ENCODE measurements at places on chromosomes 2 and 18. TPM values are rescaled to one million over a fixed set of nuclear protein-coding genes. Genes with fewer than 3 reads are reported as not detected.

STK39 gene
- total RNA-seq = 53.8 TPM

ATP5MC3 gene
- 347 TPM for total RNA-seq

HSBP1L1 gene
- 8.5 TPM for total RNA-seq

IL36A gene
- not detected for total RNA-seq

HMSD gene
- total RNA-seq = 18.9 TPM

AFF3 gene
- 0.22 TPM for total RNA-seq

DNA sequence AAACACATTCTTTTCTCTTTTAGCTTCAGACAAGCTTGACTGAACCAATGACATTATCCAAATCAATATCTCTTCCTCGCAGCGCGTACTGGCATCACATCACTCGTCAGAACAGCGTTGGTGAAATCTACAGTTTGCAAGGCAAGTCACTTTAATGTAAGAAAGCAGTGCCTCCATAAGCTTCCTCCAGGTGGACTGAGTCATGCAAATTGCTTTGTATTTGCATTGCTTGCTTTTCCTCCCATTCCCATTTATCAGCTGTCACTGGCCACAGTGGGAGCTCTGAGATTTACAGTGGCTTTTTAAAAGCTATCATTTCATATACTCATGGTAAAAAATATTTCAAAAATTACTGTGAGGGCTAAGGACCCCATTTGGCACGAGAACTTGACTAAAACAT is 189.9 kb downstream of the CD226 start:
- DNase-seq = no peak

- peak; percentile 91 for DNase-seq
These were observed 1.9 kb downstream of the CHPF start for GRCh38 chr2:219541611-219542180.

DNA sequence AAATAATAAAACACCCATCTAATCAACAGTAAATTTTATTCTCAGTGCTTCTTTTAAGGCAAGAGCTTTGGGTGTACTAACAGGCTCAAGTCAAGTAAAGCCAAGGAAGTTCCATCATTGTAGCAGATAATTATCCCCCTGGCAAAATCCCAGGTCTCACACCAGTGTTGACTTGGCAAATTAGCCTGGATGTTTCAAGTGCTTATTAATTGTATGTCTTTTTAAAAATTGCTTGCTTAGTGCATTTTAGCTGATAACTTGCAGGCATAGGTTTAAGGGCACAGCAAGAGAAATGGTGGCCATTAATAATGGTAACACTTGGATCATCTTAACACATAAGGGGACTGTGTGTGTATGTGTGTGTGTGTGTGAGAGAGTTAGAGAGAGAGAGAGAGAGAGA is 42.0 kb upstream of the FMNL2 start:
- no peak for DNase-seq

- no peak for DNase-seq
These were observed 208.5 kb upstream of the FN1 start for GRCh38 chr2:215644233-215644897.

DNA sequence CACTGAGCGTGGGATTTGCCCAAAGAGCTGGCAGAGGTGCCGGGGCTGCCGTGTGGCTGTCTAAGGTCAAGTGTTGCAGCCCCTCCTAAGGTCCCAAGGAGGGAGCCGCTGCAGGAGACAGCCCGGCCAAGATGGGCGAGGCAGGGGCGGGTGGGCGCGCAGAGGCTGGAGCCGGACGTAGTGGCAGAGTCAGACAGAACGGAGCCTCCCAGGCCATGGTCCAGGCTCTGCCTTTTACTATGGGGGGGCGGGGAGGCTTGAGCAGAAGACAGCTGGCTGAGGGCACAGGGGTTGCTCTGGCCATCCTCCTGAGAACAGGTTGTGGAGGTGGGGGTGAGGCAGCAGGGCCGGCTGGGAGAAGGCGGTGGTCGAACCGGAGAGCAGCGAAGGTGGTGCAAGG is 27.5 kb upstream of the PRLH start:
- no peak for DNase-seq

DNA sequence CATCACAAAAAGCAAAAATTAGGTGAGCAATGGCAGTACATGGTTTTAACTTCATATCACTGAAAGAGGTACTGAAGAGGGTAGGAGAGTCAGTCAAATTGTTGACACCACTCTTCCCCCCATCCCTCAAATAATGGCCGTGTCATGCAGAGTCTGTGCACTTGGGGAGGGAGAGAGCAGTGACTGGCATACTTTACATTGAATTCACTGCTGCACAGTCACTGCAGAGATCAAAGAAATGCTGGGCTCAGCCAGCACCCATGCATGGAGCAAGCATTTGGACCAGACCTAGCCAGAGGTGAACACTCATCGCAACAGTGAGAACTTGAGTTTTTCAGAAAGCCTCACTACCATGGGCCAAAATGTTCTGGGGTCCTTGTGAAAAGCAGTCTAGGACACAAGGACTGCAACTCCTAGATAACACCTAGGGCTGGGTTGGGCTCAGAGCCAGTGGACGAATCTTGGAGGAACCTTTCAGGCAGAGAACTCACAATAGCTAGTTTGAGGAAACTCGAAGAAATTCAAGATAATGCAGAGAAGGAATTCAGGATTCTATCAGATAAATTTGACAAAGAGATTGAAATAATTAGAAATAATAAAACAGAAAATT is 112.9 kb downstream of the NR4A2 start:
- DNase-seq = no peak

GRCh38 chr2:5594249-5594695 is 97.9 kb upstream of the SOX11 start:
- DNase-seq = no peak

GRCh38 chr2:36549165-36549574 is 48.8 kb downstream of the FEZ2 start:
- no peak for DNase-seq

DNA sequence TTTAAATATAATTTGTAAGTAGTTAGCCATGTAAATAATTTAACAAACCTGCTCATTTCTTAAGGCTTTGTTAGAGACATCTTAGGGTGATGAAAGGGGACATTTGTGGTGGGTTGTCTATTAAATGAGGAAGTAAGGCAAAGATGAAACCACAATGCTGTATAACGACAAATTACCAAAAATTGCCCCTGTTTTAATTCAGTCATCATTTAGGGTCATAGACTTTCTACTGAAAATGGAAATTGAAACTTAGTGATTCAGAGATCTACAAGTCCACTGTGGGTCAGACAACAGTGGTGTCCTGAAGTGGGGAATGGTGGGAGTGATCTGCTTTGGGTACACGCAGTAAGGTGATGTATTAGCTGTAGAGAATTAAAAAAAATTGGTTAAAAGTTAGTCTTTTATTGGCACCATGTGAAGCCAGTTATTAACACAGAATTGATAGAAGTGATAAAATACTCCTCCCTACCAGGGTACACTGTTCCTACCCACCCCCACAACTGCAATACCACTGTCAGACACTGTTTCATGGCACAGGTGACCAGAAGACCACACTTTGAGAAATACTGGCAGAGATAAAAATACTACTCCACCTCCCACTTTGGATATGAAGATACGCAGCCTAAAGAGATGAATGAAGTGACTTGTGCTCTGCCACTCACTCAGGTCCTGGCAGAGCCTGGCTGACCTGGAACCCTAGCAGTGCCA is 13.4 kb downstream of the CERS6 start:
- no peak for DNase-seq

DNA sequence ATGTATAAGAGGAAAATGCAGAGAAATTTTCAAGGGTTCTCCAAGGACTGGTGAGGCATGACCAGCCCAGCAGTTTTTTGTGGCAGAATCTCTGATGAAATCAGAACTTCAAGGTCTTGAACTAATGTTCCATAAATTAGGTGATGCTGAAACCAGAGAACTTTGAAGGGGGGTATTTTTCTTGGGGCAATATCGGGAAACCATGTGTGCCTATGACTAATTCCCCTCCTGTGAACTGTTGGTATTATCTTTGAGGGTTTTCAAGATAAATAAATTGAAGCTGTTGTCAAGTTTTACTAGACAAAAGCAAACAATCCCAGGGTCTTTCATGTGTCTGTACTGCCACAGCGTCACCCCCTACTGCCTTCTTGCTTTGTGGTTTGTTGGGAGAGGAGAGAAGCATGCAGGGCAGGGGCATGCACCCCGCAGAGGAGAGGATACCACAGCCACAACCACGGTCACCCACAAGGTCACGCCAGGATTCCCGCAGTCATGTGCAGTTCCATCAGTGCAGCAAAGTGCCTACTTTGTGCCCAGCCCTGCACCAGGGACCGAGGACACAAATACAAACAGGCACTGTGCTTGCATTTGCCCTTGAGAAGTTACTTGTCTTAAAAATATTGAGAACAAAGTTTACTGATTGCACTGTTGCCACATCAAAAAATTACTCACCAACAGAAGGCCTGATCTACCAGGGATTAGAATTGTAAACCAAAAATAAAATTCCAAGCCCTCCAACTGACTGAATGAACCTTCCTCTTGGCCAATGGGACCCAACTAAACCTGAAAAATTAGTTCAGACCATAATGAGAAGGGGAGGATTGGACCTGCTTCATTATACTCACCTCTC is 413.3 kb upstream of the TRIB2 start:
- peak; percentile 27 for DNase-seq

- no peak for DNase-seq
These were observed 16.0 kb upstream of the IKZF2 start for GRCh38 chr2:213167271-213167930.

- no peak for DNase-seq
These were observed 498.6 kb downstream of the TXNL1 start for GRCh38 chr18:56139792-56140254.

DNA sequence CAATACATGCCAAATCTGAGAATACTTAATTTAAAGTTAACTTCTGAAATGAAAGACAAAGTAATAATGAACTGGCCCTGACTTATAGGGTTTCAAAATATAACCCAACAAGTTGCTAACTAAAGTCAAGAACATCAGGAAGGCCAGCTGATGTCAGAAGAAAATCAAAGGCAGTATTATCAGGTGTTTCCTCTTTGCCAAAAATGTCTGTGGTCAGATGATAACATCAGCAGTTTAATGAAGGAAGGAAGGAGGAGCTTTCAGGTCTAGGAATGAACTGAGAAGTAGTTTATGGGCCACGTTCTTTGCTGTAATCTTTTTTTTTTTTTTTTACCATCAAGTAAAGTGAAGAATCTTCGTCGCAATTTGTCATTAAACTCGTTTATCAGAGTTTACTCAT is 40.9 kb downstream of the CDH2 start:
- no peak for DNase-seq

- no peak for DNase-seq
These were observed 75.8 kb downstream of the LONRF2 start for GRCh38 chr2:100246163-100247145.

Measured in activated CD4-positive, alpha-beta memory T cell treated with anti-CD3 and anti-CD28 coated beads for 36 hours (primary cell).